ENCODE measurements at places on chromosomes 4 and X.

DNA sequence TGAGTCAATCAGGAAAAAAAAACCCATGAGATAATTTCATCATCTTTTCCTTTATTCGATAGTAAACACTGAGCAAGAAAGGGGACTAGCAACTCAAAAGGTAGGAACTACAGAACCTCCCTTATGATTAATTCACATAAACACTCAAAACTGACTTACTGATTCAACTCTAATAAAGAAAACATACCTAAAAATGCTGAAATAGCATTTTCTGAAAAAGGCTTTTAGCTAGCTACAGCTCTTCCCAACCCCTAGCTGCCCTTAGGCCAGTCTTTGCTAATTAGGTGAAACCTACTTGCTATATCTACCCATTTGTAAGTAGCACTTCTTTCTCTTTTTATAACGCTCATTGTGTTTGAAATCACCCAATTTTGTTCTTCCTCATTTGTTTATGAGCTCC is 150.6 kb downstream of the ATRX start:
- no peak for DNase-seq

GRCh38 chr4:7719354-7720174 is 220.1 kb downstream of the AFAP1 start:
- peak; percentile 57 for DNase-seq

- no peak for DNase-seq
These were observed 20.7 kb downstream of the ADH7 start for GRCh38 chr4:99414401-99414800.

- peak; percentile 12 for DNase-seq
These were observed 129.0 kb downstream of the BTC start for GRCh38 chr4:74665346-74665745.

- no peak for DNase-seq
These were observed 190.6 kb upstream of the TTC29 start for GRCh38 chr4:147136310-147136709.

- DNase-seq, result no peak
These were observed 36.6 kb upstream of the TMPRSS11E start for GRCh38 chr4:68410643-68411042.

GRCh38 chr4:154406018-154406795 is 85.4 kb downstream of the DCHS2 start:
- no peak for DNase-seq

Measured in GM23248 (cell line).